ENCODE measurements at places on chromosomes 5 and 9.

DNA sequence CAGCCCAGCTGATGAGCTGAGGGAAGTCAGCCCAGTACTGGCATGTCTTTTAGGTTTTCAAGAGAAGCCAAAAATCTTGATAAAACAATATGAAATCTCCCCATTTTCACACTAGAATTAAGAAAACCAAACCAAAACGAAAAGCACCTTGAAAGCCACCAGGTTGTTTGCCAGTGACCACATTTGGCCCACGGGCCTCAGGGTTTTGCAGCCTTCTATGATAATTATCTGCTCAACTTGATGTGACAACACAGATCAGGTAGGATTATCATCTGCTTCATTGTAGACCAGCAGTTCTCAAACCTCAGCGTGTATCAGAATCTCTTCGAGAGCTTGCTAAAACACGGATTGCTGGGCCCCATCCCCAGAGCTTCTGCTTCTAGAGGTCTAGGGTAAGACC is 101.4 kb downstream of the GALNT10 start:
- no peak for DNase-seq

DNA sequence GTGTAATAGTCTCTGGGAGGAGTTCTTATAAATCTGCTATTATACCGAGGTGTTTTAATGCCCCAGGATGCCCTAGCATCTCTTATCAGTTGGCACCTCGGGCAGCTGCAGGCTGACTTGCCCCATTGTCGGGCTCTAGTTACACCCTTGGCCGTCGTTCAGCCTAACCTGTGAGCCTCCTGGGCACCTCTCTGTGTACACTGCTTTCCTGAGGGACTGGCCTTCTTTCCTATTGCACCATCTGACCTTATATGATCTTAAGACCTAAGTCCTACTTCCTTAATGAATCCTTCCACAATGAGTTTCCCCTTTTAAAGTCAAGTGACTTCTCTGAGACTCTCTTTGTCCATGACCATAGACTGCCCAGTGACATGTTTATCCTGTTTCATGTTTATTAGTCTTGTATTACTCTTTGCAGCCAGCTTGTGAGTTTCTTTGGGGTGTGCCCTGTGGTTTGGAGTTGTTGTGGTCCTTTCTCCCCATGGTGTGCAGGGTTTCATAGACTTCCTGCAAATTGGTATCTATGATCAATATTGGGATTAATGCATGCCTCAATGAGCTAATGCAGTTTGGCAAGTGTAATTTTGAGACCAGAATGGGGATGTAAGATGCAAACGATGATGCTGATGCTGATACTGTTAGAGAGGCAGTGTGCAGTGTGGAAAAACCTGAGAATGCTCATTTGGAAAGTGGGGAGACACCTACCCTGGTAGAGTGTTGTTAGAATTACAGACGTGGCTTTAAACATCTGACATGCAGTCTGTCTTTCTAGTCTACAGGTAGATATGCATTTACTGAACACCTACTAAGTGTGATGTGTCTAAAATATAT is 4.9 kb downstream of the DAPK1 start:
- no peak for DNase-seq

DNA sequence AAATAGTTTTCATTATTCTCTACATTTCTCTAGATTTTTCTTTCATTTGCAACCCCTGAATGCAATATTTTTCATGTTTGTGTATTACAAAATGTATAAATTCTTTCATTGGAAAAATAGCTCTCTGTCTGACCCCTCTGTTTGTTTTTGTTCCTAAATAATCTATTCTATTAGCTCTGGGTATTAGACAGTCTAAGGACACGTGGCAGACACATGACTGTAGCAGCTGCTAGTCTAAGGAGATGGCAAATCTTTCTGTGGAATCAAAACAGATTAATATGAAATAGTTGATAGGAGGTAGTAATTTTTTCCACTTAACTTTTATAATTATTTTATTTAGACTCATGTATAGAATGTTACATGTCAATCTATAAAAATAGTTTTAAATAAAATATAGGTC is 21.4 kb upstream of the SPATA9 start:
- DNase-seq = no peak

GRCh38 chr9:69324549-69325401 is at the start of gene ENTREP1:
Gene ENTREP1, plus strand, starts transcription at chr9:69325215. Its CDS starts 95 bp downstream, at chr9:69325310.
- no peak for DNase-seq

GRCh38 chr5:106397700-106398099 is 1273.0 kb downstream of the EFNA5 start:
- no peak for DNase-seq

- no peak for DNase-seq
Measured at GRCh38 chr9:138052322-138052615, 174.7 kb downstream of the CACNA1B start.

DNA sequence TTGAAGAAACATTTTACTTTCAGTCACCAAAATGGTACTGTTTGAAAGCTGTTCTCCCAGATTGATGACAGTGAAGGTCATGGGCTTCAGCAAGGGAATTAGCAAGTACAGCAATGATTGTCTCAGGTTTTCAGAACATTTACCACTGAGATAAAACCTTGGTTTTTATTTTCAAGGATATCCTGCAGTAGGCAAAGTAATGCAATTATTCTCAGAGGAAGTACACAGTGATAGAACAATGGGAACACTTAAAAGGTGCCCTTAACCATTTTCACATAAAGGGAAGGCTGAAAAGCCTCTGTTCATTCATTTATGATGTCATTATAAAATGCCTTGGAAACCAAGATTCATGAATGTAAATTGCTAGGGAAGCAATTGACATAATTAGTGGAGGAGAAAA is 471.8 kb upstream of the ACO1 start:
- DNase-seq = no peak

DNA sequence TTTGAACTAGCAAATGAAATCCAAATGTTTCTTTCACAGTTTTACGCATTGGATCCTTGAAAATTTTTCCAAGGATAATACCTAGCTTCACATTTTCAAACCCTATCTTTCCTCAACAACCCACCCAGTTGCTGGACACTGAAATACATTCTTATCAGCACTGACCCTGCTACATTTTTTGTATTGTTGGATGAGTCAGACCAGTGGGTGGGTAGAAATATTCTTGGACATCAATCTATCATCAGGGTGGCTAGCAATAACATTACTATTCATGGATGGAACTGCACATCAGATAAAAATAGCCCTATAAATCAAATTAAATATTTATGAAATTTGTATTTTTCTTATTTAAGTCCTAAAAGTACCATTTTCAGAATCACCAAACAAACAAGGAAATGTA is 407.4 kb upstream of the IZUMO3 start:
- DNase-seq = no peak

GRCh38 chr5:73946919-73947602 is 321.1 kb downstream of the ARHGEF28 start:
- no peak for DNase-seq

GRCh38 chr5:35151146-35151920 is 79.0 kb downstream of the PRLR start:
- no peak for DNase-seq

DNA sequence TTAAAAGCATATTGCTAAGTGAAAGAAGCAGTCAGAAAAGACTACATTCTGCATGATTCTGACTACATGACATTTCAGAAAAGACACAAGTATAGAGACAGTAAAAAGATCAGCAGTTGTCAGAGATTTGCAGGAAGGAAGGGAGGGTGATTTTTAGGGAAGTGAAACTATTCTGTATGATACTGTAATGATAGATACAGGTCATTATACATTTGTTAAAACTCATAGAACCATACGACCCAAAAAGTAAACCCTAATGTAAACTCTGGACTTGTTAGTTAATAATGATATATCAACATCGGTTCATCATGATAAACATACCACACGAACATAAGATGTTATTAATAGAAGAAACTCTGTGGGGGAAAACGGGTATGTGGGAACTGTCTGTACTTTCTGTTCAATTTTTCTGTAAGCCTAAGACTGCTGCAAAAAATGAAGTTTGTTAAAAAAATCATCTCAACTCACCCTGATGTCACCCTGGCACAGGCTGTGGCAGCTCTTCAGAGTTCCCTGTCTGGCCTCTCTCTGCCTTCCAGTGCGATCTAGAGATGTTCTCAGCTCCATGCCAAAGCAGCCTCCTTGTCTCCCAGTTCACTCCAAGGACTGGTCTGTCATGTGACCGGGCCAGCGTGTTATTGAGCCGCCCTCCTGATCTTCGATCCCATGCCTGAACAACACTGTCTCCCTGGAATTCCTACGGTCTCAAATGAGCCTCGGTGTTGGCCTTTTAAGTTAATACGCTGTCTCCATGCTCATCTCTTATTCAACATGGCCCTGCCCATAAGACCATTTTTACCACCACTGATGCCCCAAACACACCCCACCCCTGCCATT is 35.4 kb downstream of the PRLR start:
- no peak for DNase-seq

GRCh38 chr9:78601957-78602565 is 305.1 kb downstream of the PSAT1 start:
- no peak for DNase-seq

DNA sequence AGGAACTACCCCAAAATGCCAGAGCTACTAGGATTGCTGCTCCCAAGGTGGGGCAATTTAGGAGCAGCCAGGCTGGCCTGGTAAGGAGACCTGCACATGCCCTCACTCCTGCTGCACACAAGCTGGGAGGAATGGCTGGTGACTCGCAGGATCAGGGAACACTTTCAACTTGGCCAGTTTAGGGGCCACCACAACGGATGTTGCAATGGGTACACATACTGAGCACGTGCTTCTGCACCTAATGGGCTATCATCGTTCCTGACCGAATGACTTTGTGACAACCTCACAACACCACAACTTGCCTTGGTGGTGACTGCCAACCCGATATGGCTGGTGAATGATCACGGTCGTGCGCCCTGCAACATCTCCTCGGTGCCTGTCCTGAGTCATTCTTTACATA is 172.0 kb downstream of the ROR2 start:
- no peak for DNase-seq

DNA sequence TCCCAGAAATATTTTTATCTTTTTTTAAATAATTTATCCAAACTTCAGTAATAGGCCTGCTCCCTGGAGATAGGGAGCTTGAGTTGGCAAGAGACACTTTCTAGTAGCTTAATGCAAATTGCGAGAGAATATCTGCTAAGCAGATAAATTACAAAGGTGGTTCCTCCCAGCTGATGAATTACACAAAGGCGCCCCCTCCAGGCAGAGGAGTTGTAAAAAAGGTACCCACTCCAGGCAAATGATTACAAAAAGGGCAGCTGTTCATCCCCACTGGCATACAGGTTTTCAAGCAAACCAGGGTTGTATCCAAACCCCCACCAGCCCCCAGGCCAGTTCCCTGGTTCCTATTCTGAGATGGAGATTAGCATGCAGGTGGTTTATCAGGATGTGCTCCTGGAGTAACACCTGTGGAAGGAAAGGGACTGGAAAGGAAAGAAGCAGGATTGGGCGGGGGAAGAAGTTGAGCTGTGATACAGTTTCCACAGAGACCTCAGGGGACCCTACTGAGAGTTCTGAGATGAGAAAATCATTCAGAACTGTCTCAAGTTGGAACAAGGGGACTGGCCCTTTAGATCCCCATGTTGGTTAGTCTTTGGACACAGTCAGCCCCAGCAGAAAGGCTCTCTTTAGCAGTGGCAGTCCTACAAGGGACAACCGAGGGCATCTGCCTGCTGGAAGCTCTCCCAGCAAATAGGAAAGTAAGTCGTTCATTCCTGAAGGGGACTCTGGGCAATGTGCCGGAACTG is 25.5 kb downstream of the ESM1 start:
- DNase-seq = peak; percentile 24

DNA sequence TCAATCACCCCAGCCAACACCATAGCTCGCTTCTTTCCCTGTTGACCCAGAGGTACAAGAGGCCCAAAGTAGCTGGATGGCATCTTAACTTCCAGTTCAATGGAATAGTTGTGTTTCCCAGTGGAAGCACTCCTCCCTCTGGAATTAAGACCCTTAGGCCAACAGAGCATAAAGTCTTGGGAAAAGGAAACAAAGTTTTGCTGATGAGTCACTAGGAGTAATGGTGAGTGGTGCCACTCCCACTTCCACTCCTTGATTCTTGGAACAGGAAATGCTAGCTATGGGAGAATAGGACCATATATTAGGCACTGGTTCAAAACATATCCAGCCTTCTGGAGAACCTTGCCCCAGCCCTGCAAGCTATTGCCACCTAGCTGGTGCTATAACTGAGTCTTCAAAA is 44.7 kb upstream of the LMX1B start:
- DNase-seq = no peak

- DNase-seq = no peak
Measured at GRCh38 chr5:54520940-54521339, 3.4 kb downstream of the SNX18 start.

DNA sequence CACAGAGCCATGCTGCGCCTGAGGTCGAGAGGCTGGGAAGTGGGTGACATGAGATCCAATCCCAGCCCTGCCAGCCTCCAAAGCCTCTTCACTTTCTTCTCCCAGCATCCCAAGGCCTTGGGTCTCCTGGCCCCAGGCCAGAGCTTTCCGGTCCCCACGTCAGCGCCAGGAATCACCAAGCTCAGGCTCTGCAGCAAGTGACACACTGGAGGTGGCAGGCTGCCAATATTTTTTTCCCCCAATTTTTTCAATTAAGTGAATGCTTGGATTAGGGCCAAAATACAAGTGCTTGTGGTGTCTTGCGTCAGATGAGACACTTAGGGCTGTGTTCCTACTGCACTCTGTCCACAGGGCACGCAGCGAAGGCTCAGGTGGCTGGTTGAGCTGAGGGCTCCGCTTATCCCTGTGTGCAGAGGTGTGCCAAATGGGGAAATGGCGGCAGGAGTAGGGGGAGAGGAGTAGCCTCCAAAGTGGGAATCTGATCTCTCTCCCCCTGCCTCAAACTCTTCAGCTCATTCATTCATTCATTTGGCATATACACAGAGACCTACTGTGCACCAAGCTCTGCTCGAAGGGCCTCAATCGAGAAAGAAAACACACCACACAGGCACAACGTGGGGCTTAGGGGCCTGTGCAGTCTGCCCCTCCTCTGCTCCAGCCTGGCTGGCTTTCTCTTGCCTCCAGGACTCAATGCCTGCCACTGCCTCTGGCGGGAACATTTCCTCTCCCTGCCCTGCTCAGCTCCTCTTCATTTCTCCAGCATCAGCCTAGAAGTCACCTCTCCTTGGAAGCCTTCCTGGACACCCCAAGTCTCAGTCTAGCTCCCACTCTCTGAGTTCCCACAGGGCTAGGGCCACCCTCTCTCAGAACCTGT is 16.6 kb downstream of the SH3PXD2B start:
- no peak for DNase-seq

DNA sequence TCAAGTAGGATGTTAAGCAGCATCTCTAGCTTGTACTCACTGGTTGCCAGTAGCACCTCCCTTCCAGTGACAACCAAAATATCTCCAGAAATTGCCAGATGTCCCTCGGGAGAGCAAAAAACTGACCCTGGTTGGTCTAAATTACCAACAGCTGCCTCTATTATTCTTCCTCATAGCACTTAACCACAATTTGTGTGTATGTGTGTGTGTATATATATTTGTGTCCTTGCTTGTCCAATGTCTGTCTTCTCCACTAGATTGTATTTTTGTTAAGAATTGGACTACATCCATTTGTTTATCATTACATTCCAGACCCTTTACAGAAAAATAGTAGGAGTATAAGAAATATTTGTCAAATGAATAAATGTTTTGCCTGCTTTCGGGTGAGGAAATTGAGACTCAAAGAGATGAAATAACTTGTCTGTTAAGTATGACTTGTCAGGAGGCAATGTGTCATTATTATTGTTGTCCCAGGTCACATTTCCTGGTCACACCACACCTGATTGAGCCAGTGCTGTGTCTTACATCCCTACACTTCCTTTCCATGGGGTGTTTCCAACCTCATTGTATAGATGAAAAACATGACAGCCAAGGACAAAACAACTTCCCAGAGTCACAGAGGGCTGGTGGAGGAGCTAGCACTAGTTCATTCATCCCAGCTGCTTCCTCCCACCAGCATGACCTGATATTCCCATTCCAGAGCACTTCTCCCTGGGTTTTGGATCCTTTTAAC is 11.4 kb upstream of the GRPEL2 start:
- no peak for DNase-seq

GRCh38 chr5:149944666-149945065 is at the start of gene PDE6A:
Gene PDE6A, minus strand, starts transcription at chr5:149944793. Its CDS starts 120 bp downstream, at chr5:149944673.
- DNase-seq = no peak
